ENCODE measurements at places on chromosomes 13 and 19.

- DNase-seq = no peak
These were observed 5.5 kb downstream of the MAB21L1 start for GRCh38 chr13:35470671-35471661.

- DNase-seq = no peak
These were observed 590.8 kb upstream of the SPRY2 start for GRCh38 chr13:80931766-80932165.

DNA sequence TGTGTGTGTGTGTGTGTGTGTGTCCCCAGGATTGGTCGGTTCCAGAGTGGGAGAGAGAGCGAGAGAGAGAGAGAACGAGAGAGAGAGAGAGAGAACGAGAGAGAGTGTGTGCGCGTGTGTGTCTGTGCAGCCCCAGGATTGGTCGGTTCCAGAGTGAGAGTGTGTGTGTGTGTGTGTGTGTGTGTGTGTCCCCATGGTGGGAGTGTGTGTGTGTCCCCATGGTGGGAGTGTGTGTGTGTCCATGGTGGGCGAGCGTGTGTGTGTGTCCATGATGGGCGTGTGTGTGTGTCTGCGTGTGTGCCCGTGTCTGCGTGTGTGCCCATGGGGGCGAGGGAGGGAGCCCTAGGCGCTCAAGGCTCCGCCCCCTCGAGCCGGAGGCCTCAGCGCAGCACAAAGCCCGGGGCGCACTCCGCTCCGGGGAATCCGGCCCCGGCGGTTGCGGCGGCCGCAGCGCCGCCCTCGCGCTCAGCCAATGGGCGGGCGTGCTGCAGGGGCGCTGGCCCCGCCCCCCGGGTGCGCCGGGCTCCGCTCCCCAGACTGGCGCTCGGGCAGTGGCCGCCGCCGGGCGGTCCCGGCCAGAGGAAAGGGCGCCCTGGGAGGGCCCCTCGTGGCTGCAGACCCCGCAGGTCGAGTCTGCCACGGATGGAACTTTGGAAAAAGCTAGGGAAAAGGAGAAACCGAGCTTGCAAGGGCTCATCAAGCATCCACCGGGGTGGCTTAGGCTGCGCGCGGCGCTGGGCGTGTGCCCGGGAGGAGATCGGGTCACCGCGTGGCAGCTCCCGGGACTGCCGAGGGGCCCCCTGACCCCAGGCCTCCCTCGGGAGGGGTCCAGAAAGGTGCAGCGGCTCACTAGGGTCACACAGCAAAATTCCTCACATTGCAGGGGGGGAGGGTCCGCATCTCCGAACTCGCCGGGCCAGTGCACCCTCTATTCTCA is 96.2 kb downstream of the INSR start:
- DNase-seq = peak; percentile 91

GRCh38 chr13:111337741-111338140 is 17.3 kb downstream of the TEX29 start:
- DNase-seq = no peak

DNA sequence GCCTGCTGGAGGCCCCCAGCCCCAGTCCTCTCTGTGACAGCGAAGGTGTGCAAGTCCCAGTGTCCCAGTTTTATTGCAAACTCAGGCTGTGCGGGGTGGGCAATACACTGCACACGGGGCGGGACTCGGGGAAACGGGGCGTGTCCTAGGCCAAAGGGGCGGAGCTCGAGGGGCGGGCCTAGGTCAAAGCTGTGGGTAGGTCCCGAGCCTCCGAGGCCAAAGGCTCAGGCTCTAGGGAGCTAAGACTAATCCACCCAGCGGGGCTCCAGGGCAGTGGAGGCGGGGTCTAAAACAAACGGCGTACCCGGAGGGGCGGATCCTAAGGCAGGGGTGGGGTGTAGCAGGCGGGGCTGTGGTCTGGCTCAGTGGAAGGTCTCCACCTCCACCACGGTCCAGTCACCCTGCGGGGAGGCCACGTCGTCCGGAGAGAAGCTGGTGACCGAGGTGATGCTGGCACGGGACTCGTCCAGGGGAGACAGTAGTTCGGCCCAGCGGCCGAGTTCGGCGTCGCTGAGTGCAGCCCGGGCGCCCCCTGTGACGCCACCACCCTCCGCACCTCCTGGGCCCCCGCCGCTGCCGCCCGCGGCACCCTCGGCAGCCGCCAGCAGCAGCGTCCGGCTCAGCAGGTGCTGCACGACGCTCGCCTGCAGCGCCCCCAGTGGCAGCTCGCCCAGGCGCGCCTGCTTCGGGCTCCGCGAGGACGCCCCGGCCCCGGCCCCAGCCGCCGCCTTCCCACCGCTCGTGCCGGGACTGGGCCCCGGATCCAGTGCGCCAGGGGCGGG is 5.3 kb downstream of the PRR36 start:
- DNase-seq = peak; percentile 71

DNA sequence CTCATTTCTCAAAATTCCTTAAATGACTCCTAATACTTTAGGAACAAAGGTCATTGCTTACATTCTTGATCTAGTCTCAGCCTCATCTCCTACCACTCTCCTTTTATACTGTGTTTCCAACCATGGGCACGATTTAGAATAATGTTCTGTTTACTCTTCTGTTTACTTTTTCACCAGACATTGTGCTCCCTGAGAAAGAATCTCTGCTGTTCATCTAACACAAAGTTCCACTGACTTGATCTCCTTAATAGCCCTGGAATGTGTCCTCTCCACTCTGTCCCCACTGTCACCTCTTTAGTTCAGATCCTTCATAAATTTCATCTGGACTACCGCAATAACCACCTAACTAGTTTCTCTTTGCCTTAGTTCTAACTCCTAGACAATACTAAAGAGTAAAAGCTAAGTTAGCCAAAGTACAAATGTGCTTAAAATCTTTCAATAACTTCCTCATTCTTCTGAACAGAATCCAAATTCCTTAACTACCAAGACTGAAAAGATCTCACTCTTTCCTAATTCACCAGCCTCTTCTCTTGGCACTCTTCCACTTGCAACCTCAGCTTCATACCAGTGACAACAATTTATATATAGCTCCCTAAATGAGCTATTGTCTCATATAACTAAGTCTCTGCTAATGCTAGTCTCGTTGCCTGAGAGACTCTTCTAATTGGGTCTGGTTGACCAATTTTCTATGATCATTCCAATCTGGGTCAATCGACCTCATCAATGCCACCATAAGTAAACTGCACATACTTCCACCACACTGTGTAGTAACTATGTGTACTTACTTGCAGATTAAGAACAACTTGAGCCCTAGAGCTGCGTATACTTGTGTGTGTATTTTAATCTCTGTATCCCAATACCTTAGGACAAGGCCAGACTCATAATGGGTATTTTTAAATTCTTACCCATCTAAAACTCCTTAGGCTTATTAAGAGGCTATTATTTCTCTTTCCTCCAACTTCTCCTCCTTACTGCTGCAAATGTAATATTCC is 179.9 kb downstream of the VWA8 start:
- DNase-seq = no peak

DNA sequence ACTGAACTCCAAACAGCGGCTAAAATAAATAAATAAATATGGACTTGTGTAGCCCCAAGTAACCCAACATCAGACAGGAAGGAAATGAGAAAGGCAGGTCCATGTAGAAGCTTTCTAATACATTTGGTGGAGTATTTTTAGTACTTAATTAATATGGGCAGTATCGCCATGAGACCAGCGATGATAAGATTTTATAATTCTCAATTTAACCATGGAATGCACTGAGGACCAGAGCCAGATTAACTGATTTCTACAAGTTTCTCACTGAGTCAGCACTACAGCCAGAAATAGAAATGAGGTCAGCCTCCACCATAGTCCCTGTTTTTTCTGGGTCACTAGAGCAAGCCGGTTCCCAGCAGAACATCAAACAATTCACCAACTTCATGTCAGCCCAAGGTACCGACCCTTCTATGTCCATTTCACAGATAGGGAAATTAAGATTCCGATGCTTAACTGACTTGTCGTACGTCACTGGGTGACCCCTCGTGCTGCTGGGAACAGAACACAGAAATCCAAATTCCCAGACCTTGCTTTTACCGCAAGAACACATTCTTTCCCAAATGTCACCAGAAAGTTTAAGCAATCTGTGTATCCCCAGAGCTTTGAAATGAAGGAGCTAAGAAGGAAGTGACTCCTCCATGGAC is 90.4 kb downstream of the COL4A1 start:
- no peak for DNase-seq

DNA sequence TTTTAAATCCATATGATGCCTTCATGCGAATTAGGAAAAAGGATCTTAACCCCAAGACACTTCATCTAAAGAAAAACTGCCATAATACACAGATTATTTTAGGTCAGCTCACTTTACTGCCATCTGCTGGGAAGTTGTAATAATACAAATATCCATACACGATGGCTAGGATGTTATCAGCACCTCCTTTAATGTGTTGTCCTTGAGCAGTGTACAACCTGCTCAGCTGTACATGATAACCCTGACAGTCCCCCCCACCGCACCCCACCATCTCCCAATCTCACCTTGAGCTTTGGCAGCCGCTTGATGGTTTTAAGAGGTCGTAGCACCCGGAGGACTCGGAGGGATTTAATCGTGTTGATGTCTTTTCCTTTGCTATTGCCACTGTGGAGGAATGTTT is 112.2 kb downstream of the IER2 start:
- no peak for DNase-seq

DNA sequence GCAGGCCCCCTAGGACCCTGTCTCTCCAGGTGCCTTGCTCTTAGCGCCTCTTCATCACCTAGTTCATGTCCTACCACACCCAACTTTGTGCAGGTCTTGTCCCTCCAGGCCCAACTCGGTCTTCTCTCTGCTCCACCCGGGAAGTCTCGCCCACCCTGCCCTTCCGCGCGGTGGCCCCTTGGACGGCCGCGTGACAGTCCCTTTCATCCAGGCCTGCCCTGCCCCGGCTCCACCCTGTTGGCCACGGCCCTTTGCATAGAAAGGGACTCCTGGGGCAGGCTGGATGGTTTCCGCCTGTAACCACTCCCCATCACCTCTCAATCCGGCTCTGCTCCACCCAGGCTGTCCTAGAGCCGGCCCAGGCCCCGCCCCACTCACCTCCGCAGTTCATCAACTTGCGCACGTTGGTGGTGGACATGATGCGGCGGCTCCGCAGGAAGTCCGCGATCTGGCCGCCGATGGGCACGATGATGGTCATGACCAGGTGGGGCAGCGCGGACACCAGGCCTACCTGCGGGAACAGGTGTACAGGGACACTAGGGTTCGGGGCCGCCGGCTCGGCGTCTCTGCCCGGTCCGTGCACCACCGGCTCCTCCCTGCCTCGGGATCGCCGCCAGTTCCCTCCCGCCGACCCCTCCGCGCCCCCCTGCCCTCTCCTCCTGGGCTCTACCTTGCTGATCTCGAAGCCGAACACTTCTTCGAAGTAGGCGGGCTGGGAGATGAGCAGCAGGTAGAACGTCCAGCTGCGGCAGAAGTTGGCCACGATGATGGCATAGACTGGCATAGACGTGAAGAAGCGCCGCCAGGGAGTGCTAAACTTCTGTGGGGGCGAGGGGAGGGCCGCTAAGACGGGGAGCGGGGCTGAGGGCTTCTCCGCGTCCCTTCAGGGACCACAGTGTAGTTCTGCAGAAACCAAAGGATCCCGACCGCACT is 7.2 kb downstream of the GFY start:
- DNase-seq = no peak

GRCh38 chr19:14843578-14843977 is 5.1 kb downstream of the OR7A10 start:
- no peak for DNase-seq

DNA sequence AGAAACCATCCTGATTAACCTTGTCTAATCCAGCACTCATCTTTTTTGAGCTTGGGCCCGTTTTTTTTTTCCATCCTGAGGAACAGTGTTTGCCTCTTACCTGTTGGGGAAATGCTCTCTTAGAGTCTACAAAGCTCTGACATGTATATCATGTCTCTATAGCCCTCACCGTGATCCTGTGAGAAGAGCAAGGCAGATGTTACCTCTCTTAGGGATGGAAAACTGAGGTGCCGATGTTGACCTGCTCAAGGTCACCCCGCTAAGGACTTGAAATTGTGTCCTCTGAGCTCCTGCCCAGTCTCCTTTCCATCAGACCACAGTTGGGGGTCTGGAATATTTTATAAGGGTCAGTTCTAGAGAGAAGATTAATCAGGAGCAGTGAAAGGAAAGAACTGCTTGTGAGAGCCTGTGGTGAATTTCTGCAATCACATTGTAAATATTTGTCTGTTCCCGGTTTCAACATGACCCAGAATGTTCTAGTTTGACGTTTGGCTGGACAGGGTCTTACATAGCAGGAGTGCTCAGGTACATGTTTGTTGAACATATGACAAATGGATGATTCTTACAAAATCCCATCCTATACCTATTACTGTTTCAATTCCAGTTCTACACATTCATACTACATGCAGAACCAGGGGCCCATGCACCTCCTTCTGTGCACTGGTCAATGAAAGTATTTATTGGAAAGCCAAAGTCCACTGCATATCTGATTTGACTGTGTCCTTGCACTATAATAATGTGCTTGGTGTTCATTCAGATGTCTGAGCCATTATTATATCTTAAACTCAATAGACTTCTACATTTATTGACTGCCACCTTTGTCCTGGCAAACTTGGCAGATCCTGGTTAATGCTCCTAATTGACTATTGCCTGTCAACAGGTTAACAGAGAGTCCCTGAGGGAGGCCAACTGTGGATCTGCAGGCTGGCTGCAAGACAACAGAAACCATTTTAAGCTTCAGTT is 12.1 kb downstream of the SLC25A15 start:
- DNase-seq = no peak

GRCh38 chr19:5131031-5131505 is 162.2 kb downstream of the KDM4B start:
- no peak for DNase-seq

GRCh38 chr19:16874250-16874977 is 14.4 kb upstream of the F2RL3 start:
- no peak for DNase-seq

GRCh38 chr13:97274829-97275649 is 52.9 kb downstream of the MBNL2 start:
- no peak for DNase-seq

- DNase-seq = no peak
These were observed 67.9 kb upstream of the ITM2B start for GRCh38 chr13:48165063-48165462.

GRCh38 chr13:95763601-95764000 is 86.7 kb downstream of the DNAJC3 start:
- no peak for DNase-seq

DNA sequence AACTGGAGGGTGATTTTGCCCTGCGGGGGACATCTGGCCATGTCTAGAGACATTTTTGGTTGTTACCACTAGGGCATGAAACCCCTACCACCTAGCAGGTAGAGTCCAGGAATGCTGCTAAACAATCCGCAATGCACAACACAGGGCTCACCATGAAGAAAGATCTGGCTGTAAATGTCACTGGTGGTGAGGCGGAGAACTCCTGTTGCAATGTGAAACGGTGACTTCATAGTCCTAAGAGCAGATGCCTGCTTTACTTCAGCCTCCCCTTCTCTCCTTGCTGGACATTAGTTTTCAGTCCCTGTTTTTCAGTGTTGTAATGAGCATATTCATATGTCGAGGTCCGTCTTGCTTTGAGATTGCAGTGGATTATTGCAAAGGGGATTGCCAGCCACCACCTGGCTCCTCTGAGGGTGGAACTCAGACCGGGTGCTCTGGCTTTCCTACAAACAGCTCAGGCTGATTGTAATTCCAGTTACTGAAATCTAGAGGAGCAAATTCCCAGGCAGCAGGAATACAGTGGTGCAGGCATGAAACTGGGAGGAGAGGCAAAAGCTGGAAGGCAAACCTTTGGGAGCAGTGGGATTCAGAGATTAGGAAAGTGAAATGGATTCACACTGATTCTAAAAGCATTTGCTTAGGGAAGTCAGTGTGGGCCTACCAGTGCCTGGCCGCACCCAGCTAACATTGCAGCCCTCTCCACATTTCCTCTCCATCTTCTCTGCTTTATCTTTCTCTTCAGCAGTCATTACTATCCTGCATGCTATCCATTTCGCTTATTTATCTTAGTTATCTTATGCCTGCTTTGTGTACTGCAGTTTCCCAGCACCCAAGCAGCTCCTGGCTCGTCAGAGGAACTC is 76.1 kb upstream of the PCDH8 start:
- DNase-seq = no peak

- DNase-seq = peak; percentile 9
These were observed 2.6 kb upstream of the CARD8 start for GRCh38 chr19:48258350-48258749.
